ENCODE measurements at places on chromosomes 12 and 14.

DNA sequence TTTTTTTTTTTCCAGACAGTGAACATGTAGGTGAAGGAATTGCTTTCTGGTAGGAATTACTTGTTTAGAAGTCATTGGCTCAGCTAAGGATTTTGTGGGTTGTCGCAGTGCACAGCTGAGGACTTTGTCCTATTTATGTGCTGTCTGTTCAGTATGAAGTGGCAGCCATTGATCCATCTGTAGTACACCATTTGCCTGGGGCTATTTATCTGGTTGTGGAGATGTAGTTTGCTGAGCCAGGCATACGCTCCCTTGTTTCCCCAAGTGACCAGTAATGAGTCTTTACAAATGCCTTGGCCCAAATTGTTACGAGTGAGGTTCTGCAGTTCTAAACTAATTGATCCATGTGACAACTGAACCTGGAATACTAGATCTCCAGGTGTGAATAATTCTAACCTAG is 140.1 kb downstream of the NRXN3 start:
- no peak for DNase-seq

DNA sequence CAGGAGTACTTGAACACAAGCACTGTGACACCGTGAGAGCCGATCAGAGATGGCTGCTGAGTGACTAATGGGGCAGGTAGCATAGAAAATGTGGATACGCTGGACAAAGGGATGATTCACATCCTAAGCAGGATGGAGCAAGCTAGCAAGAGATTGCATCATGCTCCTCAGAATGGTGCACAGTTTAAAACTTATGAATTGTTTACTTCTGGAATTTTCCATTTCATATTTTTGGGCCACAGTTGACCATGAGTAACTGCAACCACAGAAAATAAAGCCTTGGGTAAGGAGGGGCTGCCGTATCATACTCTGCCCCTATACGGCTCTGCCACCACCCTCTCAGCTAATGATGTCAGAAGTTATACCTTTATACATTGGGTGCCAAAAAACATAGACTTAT is 23.3 kb upstream of the MARK3 start:
- DNase-seq: no peak

DNA sequence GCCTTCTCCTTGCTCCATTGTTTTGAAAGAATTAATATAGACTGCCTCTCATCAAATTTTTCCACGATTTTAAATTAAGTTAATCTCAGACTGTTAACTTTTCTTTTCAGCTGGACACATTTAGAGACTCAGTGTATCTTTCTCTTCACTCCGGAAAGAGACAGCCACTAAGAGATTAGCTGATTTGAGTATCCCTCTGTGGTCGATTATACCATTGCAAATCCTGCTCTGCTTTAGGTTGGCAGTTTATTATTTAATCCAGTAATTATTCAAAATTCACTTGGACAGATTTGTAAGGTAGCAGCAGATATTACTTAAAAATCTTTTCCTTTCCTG is 588 bp upstream of the TWF1 start:
- no peak for DNase-seq

GRCh38 chr12:55713721-55714120 is 2.1 kb upstream of the BLOC1S1 start:
- no peak for DNase-seq

DNA sequence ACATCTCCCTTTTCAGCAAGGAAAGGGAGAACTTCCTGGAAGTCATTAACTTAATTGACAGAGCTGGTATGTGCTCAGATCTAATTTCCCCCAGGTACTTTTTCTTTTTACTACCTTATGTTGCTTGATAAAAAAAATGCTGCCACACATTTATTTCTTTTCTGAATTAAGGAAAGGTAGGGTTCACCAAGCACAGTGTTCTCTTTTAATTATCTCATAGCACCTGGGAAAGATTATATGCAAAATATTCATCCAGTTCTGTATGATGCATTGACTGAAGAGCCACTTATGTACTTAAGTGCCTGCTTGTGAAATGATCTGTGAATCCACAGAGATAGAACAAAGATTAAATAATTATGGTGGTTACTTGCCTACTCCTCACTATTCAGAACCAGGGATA is 25.1 kb downstream of the KCNC2 start:
- DNase-seq: no peak

DNA sequence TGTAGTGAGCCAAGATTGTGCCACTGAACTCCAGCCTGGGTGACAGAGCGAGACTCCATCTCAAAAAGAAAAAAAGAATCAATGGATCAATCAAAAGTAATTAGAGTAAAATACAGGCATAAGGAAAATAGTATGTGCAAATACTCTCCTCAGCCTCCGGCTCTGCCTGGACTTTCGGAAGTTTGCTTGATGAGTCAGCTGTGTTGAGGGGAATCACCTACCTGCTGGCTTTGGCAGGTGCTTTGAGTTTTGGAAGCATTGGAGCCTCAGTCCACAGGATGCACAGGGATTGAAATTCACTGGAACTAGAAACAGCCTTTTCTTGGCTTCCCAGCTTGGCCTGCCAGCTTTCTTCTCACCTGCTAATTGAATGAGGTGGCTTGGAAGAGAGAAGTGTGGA is 268.2 kb downstream of the PCNX1 start:
- DNase-seq: no peak

GRCh38 chr14:103562179-103562428 is 353 bp downstream of the BAG5 start:
- peak; percentile 82 for DNase-seq

GRCh38 chr12:68406134-68406576 is 74.0 kb upstream of the MDM1 start:
- DNase-seq: peak; percentile 96

- DNase-seq: no peak
Measured at GRCh38 chr12:14514154-14514842, 53.4 kb downstream of the PLBD1 start.

GRCh38 chr14:57174466-57174865 is 94.2 kb downstream of the EXOC5 start:
- DNase-seq: no peak

DNA sequence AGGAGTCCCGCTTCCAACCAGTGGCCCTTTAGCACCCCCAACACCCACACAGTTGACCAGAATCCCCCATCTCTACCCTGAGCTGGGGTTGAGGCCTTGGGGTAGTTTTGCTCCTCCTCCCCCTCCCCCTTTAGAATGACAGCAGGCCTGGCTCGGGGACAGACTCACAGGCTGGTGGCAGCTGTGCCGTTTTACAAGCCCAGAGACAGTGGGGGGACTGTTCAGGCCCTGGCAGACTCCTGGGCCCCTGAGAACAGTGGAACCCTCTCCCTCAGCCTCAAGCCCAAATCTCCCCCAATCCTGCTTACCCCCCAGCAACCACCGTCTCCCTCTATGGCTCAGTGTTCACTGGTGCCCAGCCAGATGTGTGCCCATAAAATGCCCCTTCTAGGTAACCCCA is 10.1 kb downstream of the TMEM119 start:
- DNase-seq: no peak

DNA sequence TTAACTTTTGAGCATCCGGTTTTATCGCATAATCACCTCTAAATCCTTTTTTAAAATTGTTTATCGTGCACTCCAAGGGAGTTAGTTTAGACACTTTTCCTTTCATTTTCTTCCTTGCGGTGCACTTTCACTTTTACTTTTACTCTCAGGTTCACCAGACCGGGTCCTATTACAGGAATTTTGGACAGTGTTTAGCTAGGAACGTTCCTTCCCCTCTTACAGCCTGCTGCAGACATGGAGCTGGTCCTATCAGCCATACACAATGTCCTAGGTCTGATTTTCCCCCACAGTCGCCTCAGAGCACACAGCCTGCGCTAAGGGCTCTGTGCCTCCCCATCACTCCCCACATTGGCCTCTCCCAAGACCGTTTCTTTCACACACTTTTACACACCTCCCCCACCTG is 103.9 kb downstream of the ALG10 start:
- no peak for DNase-seq

DNA sequence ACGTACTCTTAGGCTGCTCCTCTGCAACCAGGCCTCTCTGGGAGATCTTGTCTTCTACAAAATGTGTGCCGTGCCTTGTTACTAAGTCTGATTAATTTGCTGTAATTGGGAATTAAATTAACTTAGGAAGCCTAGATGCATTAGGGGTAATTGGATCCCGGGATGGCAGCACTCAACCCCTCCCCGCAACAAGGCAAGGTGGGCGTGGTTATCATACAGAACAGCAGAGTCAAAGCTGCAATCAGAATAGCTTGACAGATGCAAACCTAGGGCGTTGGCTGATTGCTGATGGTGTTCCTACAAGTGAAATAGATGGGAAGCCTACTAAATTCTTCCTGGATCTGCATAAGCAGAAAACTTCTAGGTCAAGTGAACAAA is 34.5 kb upstream of the NFYB start:
- DNase-seq: no peak

DNA sequence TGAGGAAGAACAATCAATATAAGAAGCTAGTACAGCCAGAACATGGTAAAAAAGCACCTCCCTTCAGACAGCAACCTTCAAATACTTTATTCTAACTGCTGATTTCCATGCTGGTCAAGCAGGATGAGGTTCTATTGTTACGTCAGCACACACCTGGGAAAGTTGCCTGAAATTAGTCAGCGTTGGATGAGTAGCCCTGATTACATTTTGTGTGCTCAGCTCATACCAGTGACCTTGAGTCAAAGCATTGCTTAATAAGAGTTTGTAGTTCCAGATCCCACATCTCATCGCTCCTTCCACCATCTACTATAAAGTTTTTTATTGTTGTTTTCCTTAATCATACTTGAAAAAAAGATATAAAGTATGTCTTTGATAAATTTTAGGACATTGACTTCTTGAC is 361.5 kb downstream of the EGLN3 start:
- DNase-seq: no peak

GRCh38 chr12:47920913-47921312 is 16.1 kb upstream of the VDR start:
- no peak for DNase-seq

GRCh38 chr12:28817524-28817923 is 331.6 kb upstream of the FAR2 start:
- no peak for DNase-seq

- no peak for DNase-seq
Measured at GRCh38 chr12:116624516-116624915, 65.3 kb downstream of the MAP1LC3B2 start.

DNA sequence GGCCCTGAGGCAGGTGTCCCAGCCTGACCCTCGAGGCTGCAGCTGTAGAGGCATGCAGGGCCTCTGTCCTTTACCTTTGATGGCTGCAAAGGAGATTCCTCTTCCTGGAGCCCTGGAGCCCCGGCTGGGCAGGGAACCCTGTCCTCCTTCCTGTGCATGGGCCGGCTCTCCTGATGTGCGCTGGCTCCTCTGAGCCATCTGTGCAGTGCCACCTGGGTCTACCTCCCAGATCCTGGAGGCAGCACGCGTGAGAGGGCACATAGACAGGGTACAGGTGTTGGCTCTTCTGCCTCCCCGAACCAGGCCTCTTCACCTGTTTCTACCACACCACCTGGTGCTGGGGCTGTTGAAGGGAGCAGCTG is 115.1 kb downstream of the BEGAIN start:
- DNase-seq: no peak

DNA sequence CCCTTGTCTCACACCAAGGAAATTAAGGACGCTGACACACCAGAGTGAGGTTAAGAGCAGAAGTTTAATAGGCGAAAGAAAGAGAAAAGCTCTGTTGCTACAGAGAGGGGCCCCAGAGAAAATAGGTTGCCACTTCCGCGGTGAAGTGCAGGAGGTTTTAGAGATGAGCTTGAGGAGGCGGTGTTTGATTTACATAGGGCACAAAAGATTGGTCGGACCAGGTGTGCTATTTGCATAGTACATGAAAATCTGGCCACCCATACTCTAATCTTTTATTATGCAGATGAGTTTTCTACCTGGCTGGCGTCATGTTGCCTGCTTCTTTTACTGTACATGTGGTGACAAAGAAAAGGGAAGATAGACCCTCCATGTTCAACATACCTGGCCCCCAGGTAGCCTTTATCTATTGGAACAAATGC is 23.3 kb upstream of the MYF6 start:
- DNase-seq: no peak

- no peak for DNase-seq
Measured at GRCh38 chr12:21906919-21907493, 34.2 kb downstream of the ABCC9 start.
